ENCODE measurements at places on chromosomes 1 and 21. TPM values are rescaled to one million over a fixed set of nuclear protein-coding genes. Genes with fewer than 3 reads are reported as not detected.

The RRP1B gene
- total RNA-seq = 35.2 TPM

GRCh38 chr1:111880881-111881837, 108.3 kb downstream of the KCND3 start:
- no peak overlapping the region for H3K4me3 ChIP-seq
- H3K27ac ChIP-seq = no peak overlapping the region
- H3K36me3 ChIP-seq = no peaks in the 10 kb centered on the region
- no peaks in the 10 kb centered on the region for H3K27me3 ChIP-seq

The GUCA2B gene
- total RNA-seq = not detected

The S100A7 gene
- not detected for total RNA-seq

DNA sequence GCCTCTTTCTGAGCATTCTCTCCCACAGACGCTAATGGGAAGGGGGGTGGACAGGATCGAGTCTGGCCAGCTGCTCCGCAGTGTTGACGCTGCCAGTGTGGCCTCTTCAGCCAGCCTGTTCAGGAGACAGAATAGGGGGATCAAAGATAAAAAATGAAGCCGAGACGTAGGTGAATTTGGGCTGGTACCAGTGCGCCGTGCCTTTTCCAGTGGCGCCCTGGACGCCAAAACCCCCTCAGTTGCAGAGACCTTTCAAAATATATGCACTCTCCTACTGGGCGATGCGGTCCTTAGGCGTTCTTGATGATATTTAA, 1.1 kb downstream of the TTC3 start:
- H3K27me3 ChIP-seq = no peaks in the 10 kb centered on the region
- no peak for DNase-seq
- H3K36me3 ChIP-seq = no peaks in the 10 kb centered on the region
- peak overlapping the region; percentile 87 for H3K27ac ChIP-seq

The CCDC181 gene
- total RNA-seq = not detected

The USH2A gene
- not detected for total RNA-seq

DNA sequence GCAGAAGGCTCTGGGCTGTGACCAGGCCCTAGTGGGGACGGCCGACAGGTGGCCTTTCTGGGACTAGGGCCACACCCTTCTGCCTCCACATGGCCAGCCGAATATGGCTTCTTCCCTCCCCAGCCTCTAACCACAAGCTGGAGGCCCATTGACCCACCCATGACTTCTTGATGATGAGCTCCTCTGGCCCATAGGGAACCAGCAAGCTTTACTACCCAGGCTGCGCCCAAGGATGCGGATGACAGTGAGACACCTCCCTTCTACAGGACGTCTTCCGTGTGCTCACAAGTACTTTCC, 41.0 kb downstream of the LDLRAD2 start:
- H3K36me3 ChIP-seq = peaks cover 2% of the 10 kb centered on the region
- H3K4me1 ChIP-seq = no peaks in the 10 kb centered on the region
- no peak for DNase-seq
- no peak overlapping the region for H3K4me3 ChIP-seq

- H3K4me1 ChIP-seq = no peaks in the 10 kb centered on the region
- H3K27me3 ChIP-seq = peaks cover 38% of the 10 kb centered on the region
- no peak overlapping the region for H3K27ac ChIP-seq
- H3K36me3 ChIP-seq = no peaks in the 10 kb centered on the region
Measured at GRCh38 chr1:9211291-9211811, 23.2 kb upstream of the H6PD start.

GRCh38 chr1:145960468-145961108, 2.8 kb upstream of the LIX1L start:
- no peak for DNase-seq
- H3K4me3 ChIP-seq = peak overlapping the region; percentile 90
- no peaks in the 10 kb centered on the region for H3K36me3 ChIP-seq
- no peaks in the 10 kb centered on the region for H3K27me3 ChIP-seq

- H3K27me3 ChIP-seq = no peaks in the 10 kb centered on the region
- H3K36me3 ChIP-seq = no peaks in the 10 kb centered on the region
- peak; percentile 64 for DNase-seq
Measured at GRCh38 chr1:117059334-117059677, 820 bp upstream of the TTF2 start.

The GUCA2A gene
- total RNA-seq = not detected

The NUDT4B gene
- total RNA-seq = not detected

DNA sequence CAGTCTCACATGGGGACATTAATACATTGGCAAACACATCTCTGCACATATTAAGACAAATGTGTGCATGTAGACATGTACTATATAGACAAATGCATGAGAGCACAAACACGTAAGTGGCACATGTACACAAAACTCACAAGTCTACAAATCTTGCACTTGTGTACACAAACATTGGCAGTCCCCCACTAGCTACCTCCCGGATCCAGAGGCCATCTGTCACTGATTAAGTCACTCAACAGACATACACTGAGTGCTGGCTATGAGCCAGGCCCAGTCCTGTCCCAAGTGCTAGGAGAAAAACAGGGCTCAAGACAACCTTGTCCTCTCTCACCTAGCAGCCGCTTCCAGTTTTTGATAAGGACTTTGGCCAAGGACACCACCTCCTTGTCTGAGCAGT, 7.0 kb downstream of the TCEA3 start:
- no peak overlapping the region for H3K4me3 ChIP-seq
- no peak for DNase-seq
- peaks cover 10% of the 10 kb centered on the region for H3K4me1 ChIP-seq
- no peaks in the 10 kb centered on the region for H3K36me3 ChIP-seq

The HFM1 gene
- not detected for total RNA-seq

DNA sequence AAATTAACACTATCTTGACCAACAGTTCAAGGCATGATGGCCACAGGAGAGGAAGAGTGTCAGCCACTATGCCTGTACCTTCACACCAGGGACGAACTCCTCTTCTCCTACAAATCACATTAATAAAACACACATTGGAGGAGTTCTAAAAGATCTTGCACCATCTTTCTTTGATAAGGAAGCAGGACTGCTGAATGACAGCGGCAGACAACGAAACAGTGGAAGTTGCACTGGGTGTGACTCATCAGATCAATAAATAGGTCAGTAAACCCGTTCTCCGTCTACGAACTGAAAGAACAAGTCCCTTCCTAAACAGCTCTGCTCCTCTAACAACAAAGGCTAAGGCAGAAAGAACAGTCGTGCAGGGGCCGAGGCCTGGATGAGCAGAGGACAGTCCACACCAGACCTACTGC, 23.1 kb downstream of the UBE2G2 start:
- H3K4me3 ChIP-seq = no peak overlapping the region
- no peaks in the 10 kb centered on the region for H3K27me3 ChIP-seq
- peaks cover 2% of the 10 kb centered on the region for H3K4me1 ChIP-seq
- no peak overlapping the region for H3K27ac ChIP-seq

The ICOSLG gene
- total RNA-seq = 10.1 TPM

The SLC25A34 gene
- 4.1 TPM for total RNA-seq

The OR2T2 gene
- not detected for total RNA-seq
